ENCODE measurements at places on chromosomes 5 and 9.

GRCh38 chr9:137453643-137454081 is 5.5 kb downstream of the NSMF start:
- no peak for DNase-seq

DNA sequence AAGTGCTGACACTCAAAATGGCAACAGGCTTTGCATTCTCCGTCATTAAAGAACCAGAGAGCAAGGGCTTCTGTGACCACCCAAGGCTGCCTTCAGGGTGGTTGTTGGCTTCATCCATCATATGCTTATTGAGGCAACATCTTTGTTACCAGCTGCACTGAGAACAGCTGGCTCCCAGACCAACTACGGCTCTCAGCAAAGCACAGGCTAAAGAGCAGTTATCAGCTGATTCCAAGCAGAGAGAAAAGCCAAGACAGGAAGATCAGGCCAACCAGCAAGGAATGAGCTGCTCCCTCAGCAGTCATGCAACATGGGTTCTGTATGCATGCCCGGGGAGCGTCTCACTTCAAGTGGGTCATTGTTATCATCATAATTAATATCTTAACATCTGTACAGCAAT is 358.9 kb downstream of the ACTL7B start:
- no peak for DNase-seq

GRCh38 chr5:179716286-179716685 is 16.3 kb upstream of the MAML1 start:
- DNase-seq = no peak

GRCh38 chr5:18491349-18491748 is 857.1 kb downstream of the TAF11L14 start:
- no peak for DNase-seq

DNA sequence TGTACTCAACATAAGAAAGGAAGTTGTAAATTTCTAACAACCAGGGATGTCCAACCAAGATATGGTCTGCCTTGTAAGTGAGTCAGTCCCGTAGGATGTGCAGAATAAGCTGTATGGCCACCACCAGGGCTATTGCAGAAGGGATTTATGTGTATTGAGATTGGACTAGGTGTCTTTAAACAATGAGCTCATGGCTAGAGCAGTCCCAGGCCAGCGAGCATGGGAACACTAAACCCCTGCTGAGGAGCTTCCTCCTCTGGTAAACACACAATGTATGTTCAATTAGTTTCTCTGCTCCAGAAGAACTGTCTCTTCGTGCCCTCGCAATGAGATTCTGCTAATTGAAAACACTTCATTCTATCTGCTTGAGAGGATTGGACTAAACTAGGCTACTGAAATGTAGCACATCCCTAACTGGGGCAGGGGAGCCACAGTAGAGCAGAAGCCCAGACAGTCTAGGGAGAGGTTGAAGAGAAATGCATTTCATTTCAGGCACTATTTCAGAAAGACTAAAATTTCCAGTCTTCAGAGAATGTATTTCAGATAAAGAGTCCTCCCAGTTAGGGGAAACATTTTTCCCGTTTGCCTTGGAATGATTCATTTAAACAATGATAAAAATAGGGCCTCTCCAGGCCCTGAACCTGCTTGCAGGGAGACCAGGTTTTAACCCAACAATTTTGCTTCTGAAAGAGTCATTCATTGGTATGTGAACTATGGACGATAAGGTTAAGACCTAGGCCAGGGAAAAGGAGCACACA is 154.7 kb downstream of the FAM114A2 start:
- no peak for DNase-seq

GRCh38 chr5:52502460-52502999 is 285.2 kb upstream of the ITGA1 start:
- no peak for DNase-seq

- DNase-seq = no peak
Measured at GRCh38 chr5:133524666-133525065, 87.7 kb downstream of the FSTL4 start.

GRCh38 chr5:79301046-79301712 is 65.2 kb downstream of the JMY start:
- no peak for DNase-seq

- no peak for DNase-seq
Measured at GRCh38 chr9:114552706-114553105, 34.9 kb upstream of the ATP6V1G1 start.

GRCh38 chr5:7886849-7887475 is 18.0 kb downstream of the MTRR start:
- DNase-seq = no peak

DNA sequence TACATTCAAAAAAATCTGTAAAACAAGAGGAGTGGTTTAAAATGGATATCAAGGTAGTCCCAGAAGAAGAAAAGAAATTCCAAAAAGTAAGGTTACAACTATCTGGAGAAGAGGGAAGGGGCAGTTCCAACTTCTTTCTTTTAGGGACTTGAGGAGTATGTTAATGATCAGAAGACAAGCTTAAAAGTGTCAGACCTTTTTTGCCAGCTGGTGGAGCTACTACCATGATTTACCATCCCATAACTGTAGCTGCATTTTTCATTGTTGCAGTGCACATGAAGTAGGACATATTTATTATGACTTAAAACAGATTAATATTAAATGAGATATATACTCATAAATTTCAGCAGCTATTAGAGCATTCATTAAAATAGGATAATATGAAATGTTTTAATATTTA is 158.5 kb upstream of the RGS7BP start:
- no peak for DNase-seq

- peak; percentile 12 for DNase-seq
Measured at GRCh38 chr5:59810041-59810440, 83.5 kb downstream of the PDE4D start.

GRCh38 chr9:129888293-129889121 is 53.2 kb downstream of the USP20 start:
- no peak for DNase-seq

- DNase-seq = no peak
Measured at GRCh38 chr9:126633881-126634558, 20.3 kb downstream of the LMX1B start.

GRCh38 chr5:139543423-139543991 is 17.6 kb upstream of the UBE2D2 start:
- DNase-seq = peak; percentile 13

- no peak for DNase-seq
Measured at GRCh38 chr5:87210076-87210475, 57.6 kb upstream of the RASA1 start.

- no peak for DNase-seq
Measured at GRCh38 chr5:98827161-98827560, 53.7 kb downstream of the RGMB start.

- no peak for DNase-seq
Measured at GRCh38 chr9:137458194-137459151, 661 bp downstream of the NSMF start.

DNA sequence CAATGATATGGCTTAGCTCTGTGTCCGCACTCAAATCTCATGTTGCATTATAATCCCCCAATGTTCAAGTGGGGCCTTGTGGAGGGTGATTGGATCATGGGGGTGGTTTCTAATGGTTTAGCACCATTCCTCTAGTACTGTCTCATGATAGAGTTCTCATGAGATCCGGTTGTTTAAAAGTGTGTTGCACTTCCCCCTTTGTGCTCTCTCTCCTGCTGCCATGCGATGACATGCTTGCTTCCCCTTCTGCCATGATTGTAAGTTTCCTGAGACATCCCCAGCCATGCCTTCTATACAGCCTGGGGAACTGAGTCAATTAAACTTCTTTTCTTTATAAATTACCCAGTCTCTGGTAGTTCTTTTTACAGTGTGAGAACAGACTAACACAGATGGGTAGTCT is 427.1 kb downstream of the CHSY3 start:
- no peak for DNase-seq

GRCh38 chr5:85671223-85671970 is 946.3 kb upstream of the COX7C start:
- no peak for DNase-seq

- DNase-seq = no peak
Measured at GRCh38 chr5:95984287-95984938, 22.8 kb upstream of the ELL2 start.

DNA sequence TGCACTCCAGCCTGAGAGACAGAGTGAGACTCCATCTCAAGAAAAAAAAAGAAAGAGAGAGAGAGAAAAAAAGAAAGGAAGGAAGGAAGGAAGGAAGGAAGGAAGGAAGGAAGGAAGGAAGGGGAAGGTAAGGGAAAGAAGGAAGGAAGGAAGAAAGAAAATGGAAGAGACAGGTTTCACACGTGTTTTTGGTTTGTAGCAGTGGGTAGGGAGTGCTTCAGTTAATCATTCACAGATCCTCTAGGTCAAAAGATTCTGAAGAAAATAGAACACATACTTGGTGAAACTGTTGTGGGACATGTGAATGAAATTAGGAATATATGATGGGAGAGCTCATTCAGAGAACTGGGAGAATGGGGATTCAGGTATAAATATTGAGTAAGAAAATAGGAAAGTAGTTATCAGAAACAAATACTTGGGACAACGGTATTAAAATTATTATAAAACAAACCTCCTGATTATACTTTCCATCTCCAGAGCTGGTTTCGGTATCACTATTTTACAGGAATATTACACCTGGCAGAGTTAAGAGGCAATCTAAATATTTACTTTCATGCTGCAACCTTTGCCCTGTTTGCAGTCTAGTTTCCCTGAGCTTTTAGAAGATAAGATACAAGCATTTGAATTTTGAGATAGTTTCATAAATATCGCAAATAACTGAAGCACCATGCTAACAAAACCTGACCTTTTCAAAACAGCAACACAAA is 37.2 kb downstream of the MARVELD2 start:
- no peak for DNase-seq

DNA sequence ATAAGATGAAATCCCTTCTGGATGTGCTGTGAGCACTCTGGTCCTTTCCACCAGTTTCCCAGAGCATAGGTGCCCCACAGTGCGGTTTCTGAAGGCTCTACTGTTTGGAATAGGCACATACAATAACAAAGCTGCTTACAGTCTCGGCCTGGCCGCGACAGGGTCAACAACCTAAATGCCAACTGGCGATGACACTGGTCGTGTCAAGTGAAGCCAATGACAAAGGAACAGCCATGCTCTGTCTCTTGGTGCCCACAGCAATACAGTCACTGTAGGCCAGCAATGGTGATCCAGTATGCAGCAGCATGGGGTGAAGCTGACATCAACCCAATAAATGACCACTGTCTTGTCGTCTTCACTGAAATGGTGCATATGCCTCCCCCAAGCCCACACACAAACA is 47.8 kb upstream of the EQTN start:
- no peak for DNase-seq

Measured in amygdala (tissue), 56 donors.